Muscle of arm (tissue), 14 donors: ENCODE measurements at places on chromosomes 1 and 21. TPM values are rescaled to one million over a fixed set of nuclear protein-coding genes. Genes with fewer than 3 reads are reported as not detected.

SH3D21 gene
- 2.7 TPM for polyA plus RNA-seq

SHISA4 gene
- 39.8 TPM for polyA plus RNA-seq

TCEA3 gene
- 189 TPM for polyA plus RNA-seq

RAB3B gene
- 0.41 TPM for polyA plus RNA-seq

ZRANB2 gene
- polyA plus RNA-seq = 121 TPM

EPHB2 gene
- polyA plus RNA-seq = 25.9 TPM

GJA4 gene
- 30.0 TPM for polyA plus RNA-seq

TIE1 gene
- polyA plus RNA-seq = 40.3 TPM

CELA3A gene
- polyA plus RNA-seq = not detected

CCDC28B gene
- 54.8 TPM for polyA plus RNA-seq

HP1BP3 gene
- polyA plus RNA-seq = 168 TPM

GBP4 gene
- 4.6 TPM for polyA plus RNA-seq

SAMSN1 gene
- polyA plus RNA-seq = 2.5 TPM

FCN3 gene
- 0.37 TPM for polyA plus RNA-seq

MNDA gene
- polyA plus RNA-seq = not detected

ANKRD34A gene
- not detected for polyA plus RNA-seq

KCNJ15 gene
- 1.6 TPM for polyA plus RNA-seq

HES5 gene
- 0.48 TPM for polyA plus RNA-seq

LIN28A gene
- not detected for polyA plus RNA-seq

MYOM3 gene
- 478 TPM for polyA plus RNA-seq

DIO1 gene
- 0.60 TPM for polyA plus RNA-seq

LRRC71 gene
- 0.43 TPM for polyA plus RNA-seq

TGFBR3 gene
- polyA plus RNA-seq = not detected

TENT5C gene
- polyA plus RNA-seq = 5.2 TPM

LAD1 gene
- 19.6 TPM for polyA plus RNA-seq

RXRG gene
- 68.1 TPM for polyA plus RNA-seq

LRRC8D gene
- 8.2 TPM for polyA plus RNA-seq

FALEC gene
- 1.7 TPM for polyA plus RNA-seq

ABCB10 gene
- polyA plus RNA-seq = 14.3 TPM

IFI6 gene
- 42.6 TPM for polyA plus RNA-seq

ZBTB8A gene
- polyA plus RNA-seq = 97.5 TPM

VSIG8 gene
- polyA plus RNA-seq = not detected

MROH9 gene
- polyA plus RNA-seq = not detected

ACTA1 gene
- 12,401 TPM for polyA plus RNA-seq

RPTN gene
- not detected for polyA plus RNA-seq

EFNA1 gene
- polyA plus RNA-seq = 23.3 TPM

SELENOF gene
- polyA plus RNA-seq = 179 TPM

AGT gene
- 17.7 TPM for polyA plus RNA-seq

OR2T6 gene
- polyA plus RNA-seq = not detected

NFIA gene
- 40.3 TPM for polyA plus RNA-seq

NECTIN4 gene
- polyA plus RNA-seq = not detected

GJA9 gene
- polyA plus RNA-seq = not detected

PM20D1 gene
- not detected for polyA plus RNA-seq

C1orf116 gene
- polyA plus RNA-seq = not detected

WARS2 gene
- polyA plus RNA-seq = 24.2 TPM

C1orf87 gene
- polyA plus RNA-seq = 0.74 TPM
